ENCODE measurements at places on chromosomes 5 and 9. TPM values are rescaled to one million over a fixed set of nuclear protein-coding genes. Genes with fewer than 3 reads are reported as not detected.

- no peak for DNase-seq
- no peaks in the 10 kb centered on the region for H3K36me3 ChIP-seq
- H3K27ac ChIP-seq: no peak overlapping the region
Observed at GRCh38 chr9:72937545-72937944, 15.3 kb downstream of the ALDH1A1 start.

The ACSL6 gene
- polyA plus RNA-seq: 0.17 TPM

The FBN2 gene
- 0.56 TPM for polyA plus RNA-seq

- peaks cover 5% of the 10 kb centered on the region for H3K4me1 ChIP-seq
- H3K27ac ChIP-seq: peak overlapping the region; percentile 57
- H3K27me3 ChIP-seq: no peaks in the 10 kb centered on the region
- H3K36me3 ChIP-seq: no peaks in the 10 kb centered on the region
Observed at GRCh38 chr9:92294297-92294676, 790 bp upstream of the IARS1 start.

DNA sequence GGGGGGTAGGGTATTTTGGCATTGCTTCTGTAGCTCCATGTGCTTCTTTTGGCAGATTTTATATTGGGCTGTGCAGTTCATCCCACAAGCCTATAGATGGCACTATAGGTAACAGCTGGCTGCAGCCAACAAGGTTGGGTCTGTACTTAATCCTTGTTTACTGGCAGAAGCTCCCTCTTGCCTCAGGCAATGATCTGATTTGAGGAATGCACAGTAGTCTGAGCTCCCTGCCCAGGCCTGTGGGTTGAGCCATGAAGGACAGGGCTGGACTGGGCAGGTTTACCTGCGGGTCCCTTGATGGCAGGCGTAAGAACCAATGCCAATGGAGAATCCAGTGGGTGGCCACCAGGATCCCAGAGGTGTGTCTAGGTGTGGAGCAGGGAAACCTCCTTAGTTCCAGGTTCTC lies 11.7 kb upstream of the OR1J2 start:
- no peak overlapping the region for H3K4me3 ChIP-seq
- no peak for DNase-seq
- H3K27me3 ChIP-seq: no peaks in the 10 kb centered on the region
- no peaks in the 10 kb centered on the region for H3K4me1 ChIP-seq
- no peaks in the 10 kb centered on the region for H3K36me3 ChIP-seq

GRCh38 chr9:14350349-14350728 lies 36.4 kb upstream of the NFIB start:
- peaks cover 4% of the 10 kb centered on the region for H3K4me1 ChIP-seq
- H3K4me3 ChIP-seq: no peak overlapping the region
- no peaks in the 10 kb centered on the region for H3K27me3 ChIP-seq
- no peaks in the 10 kb centered on the region for H3K36me3 ChIP-seq
- no peak for DNase-seq

DNA sequence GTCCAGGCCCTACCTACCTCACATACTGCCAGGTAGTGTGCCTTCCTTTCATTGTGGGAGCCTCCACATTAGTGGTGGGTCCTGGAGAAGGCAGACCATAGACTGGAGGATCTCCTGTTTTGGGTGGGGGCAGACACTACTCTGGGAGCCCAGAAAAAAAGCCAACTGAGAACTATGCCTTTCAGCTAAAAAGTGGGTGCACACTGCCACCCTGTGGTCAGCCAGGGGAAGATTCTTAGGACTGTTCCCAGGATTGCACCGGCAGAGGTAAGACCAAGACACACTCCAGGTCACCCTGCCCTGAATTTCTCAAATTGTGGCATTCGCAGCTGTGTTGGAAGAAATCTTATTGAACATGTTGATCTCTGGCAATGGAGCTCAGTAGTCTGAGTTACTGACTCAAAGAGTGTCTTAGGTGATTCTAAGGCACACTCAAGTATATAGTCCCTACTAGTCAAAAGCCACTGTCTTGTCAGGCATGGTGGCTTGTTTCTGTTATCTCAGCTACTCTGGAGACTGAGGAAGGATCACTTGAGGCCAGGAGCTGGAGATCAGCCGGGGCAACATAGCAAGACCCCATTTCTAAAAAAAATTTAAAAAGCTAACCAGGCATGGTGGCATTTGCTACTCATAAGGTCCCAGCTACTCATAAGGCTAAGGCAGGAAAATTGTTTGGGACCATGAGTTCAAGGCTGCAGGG lies 3.6 kb downstream of the SIGMAR1 start:
- no peak overlapping the region for H3K27ac ChIP-seq
- DNase-seq: peak; percentile 74
- no peaks in the 10 kb centered on the region for H3K36me3 ChIP-seq
- no peaks in the 10 kb centered on the region for H3K27me3 ChIP-seq

The PTBP3 gene
- polyA plus RNA-seq: 9.4 TPM

DNA sequence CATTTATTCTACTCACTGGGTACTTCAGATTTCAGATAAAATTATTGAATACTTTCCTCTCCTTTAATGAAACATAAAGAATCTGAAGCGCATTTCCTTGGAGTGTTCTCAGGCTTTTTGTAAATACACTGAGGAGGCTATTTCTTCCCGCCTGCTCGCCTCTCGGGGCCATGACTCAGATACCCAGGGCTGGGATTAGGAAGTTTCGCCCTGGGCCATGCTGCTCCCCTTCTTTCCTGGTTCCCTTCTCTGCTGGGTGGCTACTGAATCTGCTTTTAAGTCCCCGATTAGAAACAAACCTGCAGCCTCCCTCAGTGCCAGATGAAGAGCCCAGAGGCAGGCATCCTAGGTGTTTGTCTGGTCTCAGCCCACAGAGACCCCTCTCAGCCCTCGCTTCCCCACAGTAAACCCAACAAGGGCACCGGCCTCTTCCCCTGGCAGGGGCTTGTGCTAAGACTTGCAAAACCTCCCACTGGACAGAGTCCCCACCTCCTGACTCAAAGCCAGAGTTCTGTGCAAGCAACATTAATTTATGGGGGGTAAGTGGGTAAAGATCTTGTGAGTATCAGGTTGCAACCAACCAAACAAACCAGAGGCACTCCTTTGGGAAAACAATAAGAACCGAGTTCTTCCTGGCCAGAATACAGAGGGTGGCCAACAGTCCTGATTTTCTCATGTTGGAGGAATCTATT lies 30.7 kb upstream of the IRX1 start:
- no peaks in the 10 kb centered on the region for H3K36me3 ChIP-seq
- H3K4me3 ChIP-seq: no peak overlapping the region
- DNase-seq: no peak

DNA sequence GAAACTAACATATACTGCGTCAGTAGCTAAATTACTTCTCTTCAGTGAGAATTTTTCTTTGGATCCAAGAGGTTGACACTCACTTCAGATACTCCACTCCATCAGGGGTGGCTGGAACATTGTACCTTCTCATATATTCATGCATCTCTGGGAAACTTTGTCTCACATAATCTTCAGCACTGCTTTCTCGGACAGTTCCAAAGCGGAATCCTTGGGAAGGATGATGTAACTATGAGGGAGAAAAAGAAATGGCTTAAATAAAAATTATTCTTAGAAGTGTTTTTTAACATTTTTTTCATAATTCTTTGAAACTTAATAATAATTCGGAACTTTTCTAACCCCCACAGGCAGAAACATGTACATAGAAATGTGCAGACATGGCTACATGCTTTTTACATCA lies 33.4 kb upstream of the PPP3R2 start:
- H3K27me3 ChIP-seq: no peaks in the 10 kb centered on the region
- H3K4me1 ChIP-seq: no peaks in the 10 kb centered on the region
- H3K4me3 ChIP-seq: no peak overlapping the region
- H3K27ac ChIP-seq: no peak overlapping the region
- no peaks in the 10 kb centered on the region for H3K36me3 ChIP-seq

DNA sequence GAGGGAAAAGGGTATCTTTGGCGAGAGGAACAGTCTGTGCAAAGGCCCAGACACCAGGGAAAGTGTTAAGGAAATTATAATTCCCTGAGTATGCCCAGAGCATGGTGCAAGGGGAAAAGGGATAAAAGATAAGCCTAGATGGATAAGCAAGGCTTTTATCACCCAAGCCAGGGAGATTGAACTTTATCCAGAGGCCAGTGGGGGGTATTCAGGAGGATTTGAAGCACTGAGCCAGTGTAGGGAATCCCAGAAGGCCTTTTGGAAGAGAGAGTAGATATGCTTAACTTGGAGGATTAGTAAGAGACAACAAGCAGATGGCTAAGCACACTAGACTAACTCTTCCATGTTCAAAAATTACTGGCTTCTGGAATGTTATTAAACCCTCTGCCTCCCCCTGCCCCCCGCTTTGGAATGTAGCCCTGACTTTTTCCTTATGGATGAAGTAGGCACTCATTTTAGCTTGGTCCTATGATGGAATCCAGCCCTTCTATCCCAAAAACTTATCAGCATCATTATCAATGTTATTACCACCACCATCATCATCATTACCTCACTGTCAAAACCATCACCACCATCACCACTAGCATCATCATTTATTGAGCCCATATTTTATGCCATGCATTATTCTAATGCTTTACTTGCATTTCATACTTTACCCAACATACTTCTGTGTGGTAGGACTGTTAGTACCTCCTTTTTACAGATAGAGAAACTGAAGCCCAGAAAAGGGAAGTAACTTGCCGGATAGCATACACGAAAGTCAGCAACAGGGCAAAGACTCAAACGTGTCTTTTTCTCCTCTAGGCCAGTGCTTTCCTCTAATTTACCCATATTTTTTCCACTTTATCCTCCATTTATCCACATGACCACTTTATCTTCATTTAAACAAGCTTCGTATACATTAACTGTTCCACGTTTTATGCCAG lies 237.0 kb downstream of the PAPPA start:
- H3K36me3 ChIP-seq: no peaks in the 10 kb centered on the region
- no peaks in the 10 kb centered on the region for H3K27me3 ChIP-seq

DNA sequence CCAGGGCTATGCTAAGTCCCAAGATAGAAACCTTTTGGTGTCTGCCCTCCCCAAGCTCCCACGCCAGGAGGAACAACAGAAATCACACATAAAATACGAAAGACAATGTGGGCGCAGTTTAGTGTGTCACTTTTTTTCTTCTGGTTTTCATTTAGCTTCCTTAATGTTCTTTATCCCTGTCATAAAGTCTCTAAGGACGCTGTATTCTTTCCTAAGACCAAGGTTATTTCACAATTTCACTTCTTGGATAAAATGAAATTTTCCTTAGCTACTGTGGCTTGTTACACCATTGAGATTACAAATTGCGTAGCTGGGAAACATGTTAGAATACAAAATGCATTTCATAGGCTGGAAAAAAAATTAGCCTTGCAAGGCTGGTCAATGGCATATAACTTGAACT lies 85.4 kb downstream of the GLIS3 start:
- no peak for DNase-seq
- H3K4me3 ChIP-seq: no peak overlapping the region
- H3K36me3 ChIP-seq: no peaks in the 10 kb centered on the region
- no peak overlapping the region for H3K27ac ChIP-seq

DNA sequence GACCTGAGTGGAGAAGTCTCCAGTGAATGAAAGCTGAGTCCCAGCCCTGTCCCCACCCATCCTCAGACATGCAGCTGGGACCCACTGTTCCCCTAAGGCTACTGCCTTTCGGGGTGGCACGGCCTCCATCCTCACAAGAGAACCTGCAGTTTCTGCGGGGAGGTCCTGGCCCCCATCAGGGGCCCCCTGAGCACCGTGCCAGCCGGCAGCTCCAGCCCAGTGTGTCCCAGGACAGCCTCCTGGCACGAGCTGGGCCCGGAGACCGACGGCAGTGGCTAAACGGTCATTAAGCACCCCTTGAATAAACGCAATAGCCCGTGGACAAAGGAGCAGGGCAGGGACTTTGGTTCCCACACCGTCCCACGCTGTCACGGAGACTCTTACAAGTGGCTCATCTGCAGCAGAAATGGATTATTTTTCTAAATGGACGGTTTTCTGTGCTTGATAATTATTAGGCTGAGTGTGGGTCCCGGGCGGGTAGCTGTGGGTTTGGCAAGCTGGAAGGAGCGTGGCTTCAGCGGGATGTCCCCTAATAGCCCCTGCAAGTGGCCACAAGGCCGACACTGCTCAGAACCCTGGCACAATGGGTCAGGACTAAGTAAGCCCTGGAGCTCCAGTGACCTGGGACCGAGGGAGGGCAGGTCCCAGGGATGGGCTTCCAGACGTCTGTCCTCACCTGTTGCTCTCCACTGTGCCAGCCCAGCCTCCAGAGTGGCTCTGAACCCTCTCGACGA lies 17.4 kb downstream of the FAM78A start:
- H3K36me3 ChIP-seq: no peaks in the 10 kb centered on the region
- H3K4me3 ChIP-seq: no peak overlapping the region
- no peak for DNase-seq
- H3K4me1 ChIP-seq: peaks cover 9% of the 10 kb centered on the region
- no peaks in the 10 kb centered on the region for H3K27me3 ChIP-seq
- H3K27ac ChIP-seq: no peak overlapping the region

- H3K27me3 ChIP-seq: no peaks in the 10 kb centered on the region
- no peak overlapping the region for H3K27ac ChIP-seq
- no peaks in the 10 kb centered on the region for H3K36me3 ChIP-seq
- H3K4me3 ChIP-seq: no peak overlapping the region
- H3K4me1 ChIP-seq: no peaks in the 10 kb centered on the region
- no peak for DNase-seq
Observed at GRCh38 chr5:139946006-139946405, 97.1 kb downstream of the NRG2 start.

The GRXCR2 gene
- not detected for polyA plus RNA-seq

DNA sequence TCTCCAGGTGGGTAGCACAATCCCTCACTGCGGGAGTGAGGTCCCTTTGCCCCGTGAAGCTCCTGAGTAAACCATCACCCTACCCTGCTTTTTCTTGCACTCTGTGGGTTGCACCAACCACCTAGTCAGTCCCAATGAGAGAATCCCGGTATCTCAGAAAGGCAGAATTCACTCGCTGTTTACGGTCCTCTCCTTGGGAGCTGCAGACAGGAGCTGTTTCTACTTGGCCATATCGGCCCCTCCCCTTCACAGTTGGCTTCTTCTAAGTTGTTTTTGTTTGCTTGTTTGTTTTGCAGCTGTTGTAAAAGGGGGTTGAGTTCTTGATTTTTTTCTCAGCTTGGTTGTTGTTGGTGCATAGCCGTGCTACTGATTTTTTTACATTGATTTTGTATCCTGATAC lies 237.0 kb upstream of the RASA1 start:
- no peak overlapping the region for H3K4me3 ChIP-seq
- no peak overlapping the region for H3K27ac ChIP-seq
- no peaks in the 10 kb centered on the region for H3K27me3 ChIP-seq

GRCh38 chr9:130368631-130369103 lies 76.1 kb upstream of the ASS1 start:
- no peak overlapping the region for H3K4me3 ChIP-seq
- no peaks in the 10 kb centered on the region for H3K27me3 ChIP-seq
- H3K4me1 ChIP-seq: no peaks in the 10 kb centered on the region
- no peak overlapping the region for H3K27ac ChIP-seq
